ENCODE measurements at places on chromosomes 3 and 15.

DNA sequence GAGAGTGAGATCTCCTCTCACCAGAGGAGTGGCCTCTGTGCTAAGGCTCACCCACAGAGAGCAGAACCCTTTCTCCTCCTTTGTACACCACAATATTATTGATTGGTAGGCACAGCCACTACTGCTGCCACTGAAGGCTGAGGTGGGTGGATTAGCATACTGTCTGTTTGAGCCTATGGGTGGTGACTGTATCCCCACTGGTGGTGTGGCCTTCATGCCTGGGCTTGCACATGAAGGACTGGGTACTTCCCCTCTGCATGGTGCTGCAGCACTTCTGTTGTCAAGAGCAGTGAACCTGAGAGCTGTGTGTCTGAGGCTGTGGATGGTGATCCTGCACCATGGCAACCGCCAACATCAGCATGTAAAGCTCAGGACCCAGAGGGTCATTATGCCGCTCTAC lies 35.7 kb upstream of the NECTIN3 start:
- DNase-seq: no peak

DNA sequence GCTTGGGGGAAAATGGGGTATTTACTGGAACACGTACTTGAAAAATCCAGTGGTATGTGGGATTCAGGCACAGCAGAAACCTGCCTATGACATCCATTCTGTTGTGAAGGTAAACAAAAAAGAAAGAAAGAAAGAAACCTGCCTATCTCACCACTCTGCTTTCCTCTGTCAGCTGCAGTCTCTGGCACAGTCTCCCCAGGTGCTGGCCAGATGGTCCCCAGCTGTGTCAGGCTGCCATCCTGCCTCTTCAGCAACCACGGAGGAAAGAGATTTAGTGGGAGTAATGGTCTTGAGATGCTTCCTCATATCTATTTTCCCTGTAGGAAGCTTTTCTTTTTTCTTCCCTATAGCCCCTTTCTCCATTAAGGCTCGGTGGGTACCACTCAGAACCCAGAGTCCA lies 2.5 kb upstream of the PXYLP1 start:
- DNase-seq: no peak

DNA sequence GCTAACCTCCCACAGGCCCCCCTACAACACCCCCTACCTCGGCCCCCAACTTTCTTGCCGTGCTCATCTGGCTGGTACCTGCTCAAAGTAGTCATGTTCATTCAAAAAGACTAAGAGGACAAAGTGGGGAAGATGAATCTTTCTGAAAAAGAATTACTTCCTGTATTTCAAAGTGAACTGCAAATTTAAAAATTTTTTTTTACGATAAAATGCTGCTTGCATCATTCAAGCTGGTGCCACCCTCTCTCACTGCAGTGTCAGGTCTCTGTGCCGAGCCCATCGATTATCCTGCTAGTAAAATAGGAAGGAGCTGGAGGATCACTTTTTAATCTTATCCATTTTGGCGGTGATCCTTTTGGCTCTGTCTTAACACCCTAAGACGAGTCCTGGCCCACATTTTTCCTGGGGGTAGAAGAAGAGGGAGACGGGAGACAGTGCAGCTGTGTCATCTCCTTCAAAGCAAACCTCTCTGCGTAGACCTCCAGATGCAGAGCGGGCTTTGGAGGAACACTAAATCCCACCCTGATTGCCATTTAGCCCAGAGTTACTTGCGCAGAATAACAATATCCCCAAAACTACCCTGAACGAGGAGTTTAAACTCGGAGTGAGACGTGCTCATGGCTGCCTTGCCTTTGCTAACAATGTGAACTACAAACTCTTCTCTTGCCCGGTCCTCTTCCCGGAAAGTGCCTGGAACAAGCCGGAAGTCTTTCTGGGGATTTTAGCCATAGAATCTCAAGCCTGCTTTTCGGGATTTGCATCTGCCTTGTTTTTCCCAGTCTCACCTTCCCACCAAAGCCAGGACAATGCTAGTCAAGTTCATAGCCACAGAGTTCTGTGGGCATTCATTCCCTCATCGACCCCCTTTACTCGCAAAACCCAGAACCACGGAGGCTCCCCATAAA lies 66.2 kb upstream of the CGNL1 start:
- DNase-seq: no peak

DNA sequence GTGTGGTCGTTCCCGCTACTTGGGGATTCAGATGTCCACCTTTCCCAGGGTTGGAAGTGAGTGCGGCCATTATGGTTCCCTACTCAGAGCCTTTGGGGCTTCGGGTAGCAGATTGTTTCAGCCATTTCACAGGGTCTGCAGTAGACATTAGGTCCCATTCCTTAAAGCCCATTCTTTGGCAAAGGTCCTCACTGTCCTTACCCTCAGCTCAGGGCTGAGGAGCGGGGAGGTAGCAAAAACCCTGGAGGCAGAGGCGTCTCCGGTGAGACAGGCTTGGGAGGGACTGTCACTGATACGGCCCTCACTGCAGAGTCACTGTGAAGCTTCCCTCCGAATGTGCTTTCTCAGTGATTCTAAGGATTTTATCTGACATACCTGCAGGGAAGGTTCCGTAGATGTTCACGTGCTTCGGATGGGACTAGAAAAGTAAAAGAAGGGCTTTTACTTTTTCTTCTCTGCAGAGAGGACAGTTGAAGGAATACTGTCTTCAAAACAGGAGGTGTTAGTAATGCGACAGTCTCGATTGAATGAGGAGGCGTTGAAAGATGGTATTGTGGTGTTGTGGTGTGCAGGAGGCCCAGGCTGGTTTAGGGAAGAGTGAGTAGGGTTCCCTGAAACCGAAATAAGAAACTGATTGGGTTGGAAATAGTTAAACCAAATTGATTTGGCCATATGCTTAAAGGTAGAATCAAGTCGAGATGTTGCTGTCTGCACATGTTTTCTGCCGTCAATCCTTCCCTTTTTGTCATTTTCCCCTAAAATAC lies 630 bp downstream of the ATP6V1A start:
- no peak for DNase-seq

DNA sequence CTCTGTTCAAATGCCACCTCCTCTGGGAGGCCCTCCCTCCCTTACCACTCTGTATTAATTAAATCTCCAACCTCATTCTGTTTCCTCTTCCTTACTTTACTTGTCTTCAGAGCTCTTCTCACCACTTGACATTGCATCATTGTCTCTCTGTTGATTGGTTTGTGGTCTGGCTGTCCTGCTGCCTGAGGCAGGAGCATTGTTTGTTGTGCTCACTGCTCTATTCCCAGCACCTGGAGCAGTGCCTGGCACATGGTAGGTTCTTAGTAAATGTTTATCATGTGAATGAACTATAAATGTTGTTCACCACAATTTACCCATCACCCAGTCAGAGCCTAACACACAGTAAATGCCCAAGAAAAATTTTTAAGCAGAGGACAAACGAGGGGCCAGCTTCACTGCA lies 6.7 kb upstream of the BFSP2 start:
- no peak for DNase-seq

GRCh38 chr3:176734146-176734545 lies 463.1 kb downstream of the TBL1XR1 start:
- DNase-seq: no peak

- DNase-seq: no peak
Measured at GRCh38 chr3:51441282-51442030, 50.4 kb downstream of the RBM15B start.

DNA sequence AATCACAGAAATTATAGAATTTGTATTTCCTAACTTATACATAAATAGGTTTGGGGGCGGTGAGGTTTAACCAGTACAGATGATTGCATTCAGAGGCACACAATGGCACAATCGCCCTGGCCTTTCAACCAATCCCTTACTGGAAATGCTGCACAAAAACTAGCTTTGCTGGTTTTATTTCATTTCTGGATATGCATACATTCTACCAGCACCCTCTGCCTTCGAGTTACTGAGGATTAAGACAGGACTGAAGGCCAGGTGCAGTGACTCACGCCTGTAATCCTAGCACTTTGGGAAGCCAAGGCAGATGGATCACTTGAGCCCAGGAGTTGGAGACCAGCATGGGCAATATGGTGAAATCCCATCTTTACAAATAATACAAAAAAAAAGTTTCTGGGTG lies 336.1 kb downstream of the ARRDC4 start:
- DNase-seq: no peak
